Thoracic aorta endothelial cell (primary cell): ENCODE measurements at places on chromosomes 6 and 20. TPM values are rescaled to one million over a fixed set of nuclear protein-coding genes. Genes with fewer than 3 reads are reported as not detected.

The SLC22A3 gene
- 0.07 and 0.27 TPM in 2 replicates for total RNA-seq

The SOX18 gene
- 25.5 and 42.1 TPM in 2 replicates for total RNA-seq

The ELOVL4 gene
- 1.9 and 2.0 TPM in 2 replicates for total RNA-seq

The MUCL3 gene
- not detected in 2 replicates for total RNA-seq
